ENCODE measurements at places on chromosomes 6 and 20. TPM values are rescaled to one million over a fixed set of nuclear protein-coding genes. Genes with fewer than 3 reads are reported as not detected.

CST8 gene
- total RNA-seq = not detected

FOXA2 gene
- total RNA-seq = 1.4 TPM

BCAS4 gene
- 7.9 TPM for total RNA-seq

HLA-DRB1 gene
- total RNA-seq = not detected

TNF gene
- total RNA-seq = not detected

CLDN20 gene
- total RNA-seq = not detected

- no peak for DNase-seq
These were observed 14.4 kb downstream of the PTK7 start for GRCh38 chr6:43090559-43090956.

DNA sequence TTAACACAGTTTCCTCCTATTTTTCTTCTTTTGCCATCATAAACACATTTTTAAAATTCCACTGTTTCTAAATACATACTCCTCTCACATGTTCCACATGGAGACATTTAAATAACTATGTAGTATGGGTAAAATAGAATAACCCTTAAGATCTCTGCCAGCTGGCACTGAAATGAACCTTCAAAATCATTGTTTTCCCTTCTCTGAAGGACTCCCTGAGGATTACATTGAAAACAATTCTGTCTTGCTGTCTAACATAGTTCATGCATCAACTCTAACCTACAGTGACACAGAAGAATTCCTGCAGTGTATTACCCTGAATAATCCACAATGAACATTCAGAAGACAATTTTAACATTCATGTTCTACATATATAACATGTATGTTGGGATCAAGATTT is 1361.8 kb upstream of the CITED2 start:
- no peak for DNase-seq

- no peak for DNase-seq
These were observed 1.4 kb upstream of the OSBPL2 start for GRCh38 chr20:62236766-62237513.

- DNase-seq = no peak
These were observed 191.3 kb downstream of the MTFR2 start for GRCh38 chr6:136058852-136059251.

DNA sequence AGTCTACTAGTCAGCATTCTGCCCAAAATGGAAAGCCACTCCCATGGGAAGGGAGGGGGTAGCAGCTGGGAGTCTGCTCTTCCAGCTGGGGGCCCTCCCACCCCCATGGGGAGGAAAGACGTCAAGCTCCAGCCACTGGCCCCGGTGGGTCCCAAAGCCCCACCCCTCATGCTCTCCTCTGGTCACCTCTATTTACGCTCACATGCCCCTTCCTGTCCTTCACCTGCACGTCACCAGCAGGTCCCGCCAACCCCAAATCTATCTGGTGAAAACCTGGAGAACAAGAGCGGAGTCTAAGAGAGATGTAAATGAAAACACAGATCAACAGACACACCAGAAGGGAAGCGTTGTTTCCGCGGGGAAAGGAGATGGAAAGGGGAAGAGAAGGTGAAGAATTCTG is 30.0 kb upstream of the ZBP1 start:
- no peak for DNase-seq

- no peak for DNase-seq
These were observed 350.0 kb upstream of the MANEA start for GRCh38 chr6:95227351-95227750.

- no peak for DNase-seq
These were observed 670 bp downstream of the NCOA5 start for GRCh38 chr20:46089167-46089416.

GRCh38 chr6:105402939-105403935 is at the start of gene PREP:
Gene PREP, minus strand, starts transcription at chr6:105403082. Its CDS starts 191 bp downstream, at chr6:105402891.
- DNase-seq = peak; percentile 85

DNA sequence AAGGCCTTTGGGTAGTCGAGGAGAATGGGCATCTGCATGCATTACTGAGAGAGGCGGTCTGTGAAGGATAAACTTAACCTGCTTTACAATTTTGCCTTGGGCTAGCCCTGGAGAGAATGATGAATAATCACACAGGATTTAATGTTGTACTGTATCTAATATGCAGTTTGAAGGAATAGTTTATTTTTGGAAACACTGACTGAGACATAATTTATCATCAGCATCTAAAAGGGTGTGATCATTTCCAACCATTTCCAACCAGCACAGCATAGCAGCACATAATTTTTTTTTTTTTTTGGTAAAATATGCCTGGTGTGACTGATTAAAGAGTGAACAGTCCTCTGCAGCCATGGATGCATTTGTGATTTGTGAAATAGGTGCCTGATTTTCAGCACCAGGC is 519.5 kb downstream of the PHF3 start:
- DNase-seq = no peak

DNA sequence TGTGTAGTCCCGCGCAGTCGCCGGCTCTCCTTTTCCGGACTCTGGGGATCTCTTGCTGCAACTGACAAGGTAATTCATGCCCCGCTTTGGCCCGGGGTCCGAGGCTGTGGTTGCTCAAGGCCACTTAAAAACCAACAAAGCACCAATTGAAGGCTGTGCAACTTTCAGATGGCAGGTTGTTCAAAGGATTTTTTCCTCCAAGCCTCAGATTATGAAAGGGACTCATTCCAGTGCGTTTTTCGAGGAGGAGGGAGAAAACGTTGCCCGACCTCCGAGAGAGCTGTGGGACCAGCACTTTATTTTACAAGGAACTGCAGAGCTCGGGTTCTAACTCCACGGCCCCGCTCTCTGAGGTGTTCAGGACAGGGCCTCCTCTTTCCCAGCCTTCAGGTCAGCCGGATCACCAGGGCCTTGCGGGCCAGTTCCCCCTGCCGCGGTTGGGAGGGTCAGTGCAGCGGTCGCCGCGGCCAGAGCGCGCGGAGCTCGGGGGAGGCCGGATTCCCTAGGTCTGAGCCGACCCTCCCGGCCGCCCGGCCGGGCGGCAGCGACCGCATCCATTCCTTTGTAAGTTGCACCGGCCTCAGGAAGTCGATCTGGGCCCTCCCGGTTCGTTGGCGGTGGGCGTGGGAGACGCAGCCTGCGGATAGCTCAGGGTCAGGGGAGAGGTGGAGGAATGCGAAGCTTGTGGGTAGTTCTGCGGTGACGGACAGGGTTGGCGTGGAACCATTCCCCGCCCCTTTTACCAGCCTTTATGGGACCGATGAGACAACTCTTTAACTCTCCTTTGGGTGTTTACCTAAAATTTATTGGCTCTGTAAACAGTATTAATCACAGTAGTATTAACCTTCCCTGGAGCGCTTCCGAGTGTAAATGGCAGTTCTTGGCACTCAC is 1.6 kb downstream of the UTRN start:
- DNase-seq = peak; percentile 82

DNA sequence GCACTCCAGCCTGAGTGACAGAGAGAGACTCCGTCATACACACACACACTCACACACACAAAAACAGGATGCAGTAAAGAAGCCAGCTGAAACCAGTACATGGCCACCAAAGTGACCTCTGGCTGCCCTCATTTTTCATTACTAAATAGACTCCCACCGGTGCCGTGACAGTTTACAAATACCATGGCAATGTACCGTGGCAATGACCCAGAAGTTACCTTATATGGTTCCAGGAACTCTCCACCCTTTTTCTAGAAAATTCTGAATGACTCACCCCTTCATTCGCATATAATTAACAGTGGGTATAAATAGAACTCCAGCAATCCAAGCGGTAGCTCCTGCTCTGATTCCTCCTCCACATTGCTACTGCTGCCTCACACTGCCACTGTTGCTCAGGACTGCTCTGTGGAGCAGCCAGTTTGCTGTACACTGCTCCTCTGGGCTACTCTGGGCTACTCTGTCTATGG is 57.7 kb downstream of the SNX5 start:
- DNase-seq = peak; percentile 66

- no peak for DNase-seq
These were observed 497.2 kb upstream of the JARID2 start for GRCh38 chr6:14748679-14749078.

- DNase-seq = no peak
These were observed 601.6 kb downstream of the COL12A1 start for GRCh38 chr6:74604279-74604678.

GRCh38 chr6:162099685-162100084 is 627.9 kb downstream of the PRKN start:
- peak; percentile 90 for DNase-seq

DNA sequence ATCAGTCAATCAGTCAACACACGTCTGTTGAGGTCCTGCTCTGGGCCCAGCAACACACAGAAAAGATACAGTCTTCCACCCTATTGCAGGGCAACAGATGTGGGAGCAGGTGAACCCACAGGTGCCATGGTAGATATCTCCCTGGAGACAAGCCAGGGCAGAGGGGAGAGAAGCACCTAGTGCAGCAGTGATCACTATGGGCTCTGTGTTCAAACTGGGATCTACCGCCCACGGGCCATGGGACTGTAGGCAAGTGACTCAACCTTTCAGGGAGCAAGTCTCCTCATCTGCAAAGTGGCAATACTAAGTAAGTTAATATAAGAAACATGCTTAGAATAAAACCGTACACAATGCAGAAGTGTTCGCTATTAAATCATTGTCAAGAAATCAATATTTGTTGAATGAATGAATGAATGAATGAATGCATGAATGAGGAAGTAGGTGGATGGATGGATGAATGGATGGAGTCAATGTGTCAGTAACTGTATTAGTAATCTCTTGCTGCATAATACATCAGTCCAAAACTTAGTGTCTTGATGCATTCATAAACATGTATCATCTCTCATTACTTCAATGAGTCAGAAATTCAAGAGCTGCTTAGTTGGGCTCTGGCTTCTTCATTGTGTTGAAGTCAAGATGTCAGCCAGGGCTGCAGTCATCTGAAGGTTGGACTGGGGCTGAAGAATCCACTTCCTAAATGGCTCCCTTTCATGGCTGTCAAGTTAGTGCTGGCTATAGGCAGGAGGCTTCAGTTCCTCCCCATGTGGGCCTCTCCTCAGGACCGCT is 31.9 kb upstream of the NFATC2 start:
- no peak for DNase-seq

DNA sequence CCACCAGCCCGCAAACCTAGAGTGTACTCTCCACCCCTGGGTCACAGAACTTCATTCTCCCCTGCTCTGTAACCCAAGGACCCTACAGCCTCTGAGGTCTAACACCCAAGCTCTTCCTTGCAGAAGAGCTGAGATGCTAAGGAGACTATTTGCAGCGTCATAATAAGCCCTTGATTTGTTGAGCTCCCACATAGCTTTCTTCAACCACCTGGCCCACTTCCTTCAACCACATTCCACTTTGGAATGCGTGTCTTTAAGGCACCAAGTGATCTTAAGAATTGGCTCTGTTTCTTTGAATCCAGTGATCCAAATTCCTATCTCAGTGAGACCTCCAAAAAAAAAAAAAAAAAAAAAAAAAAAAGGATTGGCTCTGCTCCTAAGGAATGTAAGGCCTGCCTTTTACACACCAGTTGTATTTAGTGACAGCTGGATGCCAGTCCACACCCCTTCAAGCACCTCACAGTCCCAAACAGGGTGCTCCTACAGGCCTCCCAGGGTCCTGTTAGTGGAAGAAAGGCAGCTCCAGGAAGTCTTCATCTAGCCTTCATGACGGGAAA is 106.2 kb downstream of the UBE3D start:
- DNase-seq = no peak

DNA sequence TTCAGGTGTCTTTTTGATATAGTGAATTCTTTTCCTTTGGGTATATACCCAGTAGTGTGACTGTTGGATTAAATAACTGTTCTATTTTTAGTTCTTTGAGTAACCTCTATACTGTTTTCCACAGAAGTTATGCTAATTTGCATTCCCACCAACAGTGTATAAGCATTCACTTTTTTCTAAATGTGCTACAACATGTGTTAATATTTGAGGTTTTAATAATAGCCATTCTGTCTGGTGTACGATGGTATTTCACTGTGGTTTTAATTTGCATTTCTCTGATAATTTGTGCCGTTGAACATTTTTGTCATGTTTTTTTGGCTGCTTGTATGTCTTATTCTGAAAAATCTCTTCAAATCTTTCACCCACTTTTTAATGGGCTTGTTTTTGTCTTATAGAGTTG is 563.5 kb downstream of the GRIK2 start:
- DNase-seq = no peak

- DNase-seq = no peak
These were observed 94.8 kb upstream of the SCAF8 start for GRCh38 chr6:154638369-154638768.

- DNase-seq = peak; percentile 7
These were observed 411.7 kb downstream of the C6orf118 start for GRCh38 chr6:164897523-164898235.

DNA sequence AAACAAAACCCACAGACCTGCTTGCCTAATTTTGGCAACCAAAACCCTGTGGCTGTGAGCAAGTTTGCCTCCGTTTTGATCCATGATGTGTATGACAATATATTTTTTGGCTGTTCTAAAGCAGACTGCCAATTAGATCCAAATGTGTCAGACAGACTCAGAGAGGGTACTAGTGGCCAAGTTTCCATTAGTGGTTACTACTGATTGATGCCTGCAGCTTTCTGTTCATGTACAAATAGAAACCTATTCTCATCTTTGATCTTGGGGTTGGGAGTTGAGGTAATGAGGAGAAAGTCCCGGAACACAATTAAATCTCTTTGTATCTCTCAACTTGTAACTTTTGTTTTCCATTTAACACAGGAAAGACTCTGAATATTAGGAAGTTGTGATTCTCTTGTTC is 100.9 kb downstream of the RNF144B start:
- DNase-seq = peak; percentile 32

DNA sequence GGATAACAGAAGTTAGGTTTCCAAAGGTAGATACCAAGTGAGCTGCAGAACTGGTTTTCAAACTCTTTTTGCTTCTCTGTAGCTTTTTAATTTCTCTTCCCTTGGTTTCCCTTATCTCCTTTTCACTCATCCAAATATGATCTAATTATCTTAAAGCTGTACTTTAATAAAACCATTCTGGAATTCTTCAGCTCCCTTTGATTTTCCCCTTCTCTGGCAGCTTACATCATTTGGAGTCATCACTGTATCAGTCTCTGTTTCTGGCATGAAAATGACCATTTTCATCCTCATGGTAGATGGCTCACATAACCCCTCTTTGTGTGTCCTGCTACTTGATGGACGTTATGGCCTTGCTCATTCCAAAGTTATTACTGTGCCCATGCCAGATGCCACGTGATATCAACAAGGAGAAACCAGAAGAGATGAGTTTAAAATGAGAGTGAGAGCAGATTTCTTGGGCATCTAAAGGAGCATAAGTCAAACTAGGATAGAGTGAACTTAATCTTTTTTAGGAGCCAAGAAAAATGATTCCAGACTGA is 620.2 kb downstream of the QKI start:
- DNase-seq = no peak

GRCh38 chr6:3696525-3697088 is 54.9 kb downstream of the PXDC1 start:
- peak; percentile 62 for DNase-seq

DNA sequence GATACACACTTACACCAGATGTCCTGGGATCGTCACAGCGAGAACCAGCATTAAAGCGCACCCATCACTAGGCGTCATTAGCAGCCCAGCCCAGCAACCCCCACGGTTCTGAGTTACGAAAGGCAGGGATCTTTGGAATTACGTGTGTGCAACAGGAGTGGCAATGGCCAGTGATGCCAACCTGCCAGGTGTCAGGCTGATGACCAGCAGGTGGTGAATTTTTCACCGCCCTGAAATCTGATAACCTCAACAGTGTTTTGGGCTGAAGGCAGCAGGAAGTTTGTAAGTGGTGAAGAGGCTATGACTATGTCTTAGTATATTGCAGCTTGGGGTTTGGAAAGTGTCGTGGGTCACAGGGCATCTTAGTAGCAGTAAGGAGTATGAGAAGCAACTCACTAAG is 166.1 kb downstream of the TMEM242 start:
- DNase-seq = no peak
